ENCODE measurements at places on chromosomes 13 and 19. TPM values are rescaled to one million over a fixed set of nuclear protein-coding genes. Genes with fewer than 3 reads are reported as not detected.

Gene REEP6
- 14.5 TPM for polyA plus RNA-seq

- H3K27ac ChIP-seq = peak overlapping the region; percentile 30
- no peaks in the 10 kb centered on the region for H3K36me3 ChIP-seq
- no peak overlapping the region for H3K4me3 ChIP-seq
- no peaks in the 10 kb centered on the region for H3K4me1 ChIP-seq
- no peak for DNase-seq
Observed at GRCh38 chr13:50635504-50635903, 208.0 kb downstream of the DLEU7 start.

DNA sequence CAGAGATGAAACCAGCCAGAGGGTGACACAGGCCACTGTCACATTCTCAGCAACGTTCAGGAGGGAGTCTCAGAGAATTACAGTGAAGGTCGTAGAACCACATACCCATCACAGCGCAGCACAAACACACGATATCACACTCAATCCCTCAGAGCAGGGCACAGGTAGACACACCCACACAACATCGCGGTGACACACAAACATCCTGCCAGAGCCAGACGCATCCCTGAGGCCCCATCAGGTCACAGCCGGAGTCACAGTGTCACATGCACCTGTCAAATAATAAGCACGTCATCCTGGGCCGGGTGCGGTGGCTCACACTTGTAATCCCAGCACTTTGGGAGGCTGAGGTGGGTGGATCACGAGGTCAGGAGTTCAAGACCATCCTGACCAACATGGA, 17.5 kb downstream of the ELAVL3 start:
- H3K27me3 ChIP-seq = no peaks in the 10 kb centered on the region
- no peak for DNase-seq

Gene MAST3
- polyA plus RNA-seq = 24.7 TPM

DNA sequence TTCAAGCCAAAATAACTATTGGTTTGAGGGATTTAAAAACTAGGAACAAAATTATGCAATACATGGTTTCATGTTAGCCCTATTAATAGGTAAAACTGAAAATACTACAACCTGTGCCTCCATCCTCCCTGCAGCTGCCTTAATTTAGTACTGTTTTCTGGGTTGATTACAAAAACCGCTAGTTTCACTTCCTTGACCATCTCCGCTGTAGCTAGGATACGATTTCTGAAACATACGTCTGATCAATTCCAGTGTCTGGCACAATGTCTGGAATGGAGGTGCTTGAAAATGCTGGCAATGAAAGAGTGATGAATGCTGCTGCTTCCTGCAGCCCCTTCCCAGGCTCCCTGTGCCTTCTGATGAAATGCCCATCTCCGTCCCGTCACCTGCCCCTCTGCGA, 273.5 kb downstream of the SHISA2 start:
- H3K4me3 ChIP-seq = no peak overlapping the region
- no peaks in the 10 kb centered on the region for H3K4me1 ChIP-seq
- H3K27me3 ChIP-seq = no peaks in the 10 kb centered on the region

GRCh38 chr19:24098359-24098758, 11.4 kb downstream of the ZNF254 start:
- no peak overlapping the region for H3K4me3 ChIP-seq
- no peaks in the 10 kb centered on the region for H3K27me3 ChIP-seq
- no peaks in the 10 kb centered on the region for H3K36me3 ChIP-seq
- no peak for DNase-seq

DNA sequence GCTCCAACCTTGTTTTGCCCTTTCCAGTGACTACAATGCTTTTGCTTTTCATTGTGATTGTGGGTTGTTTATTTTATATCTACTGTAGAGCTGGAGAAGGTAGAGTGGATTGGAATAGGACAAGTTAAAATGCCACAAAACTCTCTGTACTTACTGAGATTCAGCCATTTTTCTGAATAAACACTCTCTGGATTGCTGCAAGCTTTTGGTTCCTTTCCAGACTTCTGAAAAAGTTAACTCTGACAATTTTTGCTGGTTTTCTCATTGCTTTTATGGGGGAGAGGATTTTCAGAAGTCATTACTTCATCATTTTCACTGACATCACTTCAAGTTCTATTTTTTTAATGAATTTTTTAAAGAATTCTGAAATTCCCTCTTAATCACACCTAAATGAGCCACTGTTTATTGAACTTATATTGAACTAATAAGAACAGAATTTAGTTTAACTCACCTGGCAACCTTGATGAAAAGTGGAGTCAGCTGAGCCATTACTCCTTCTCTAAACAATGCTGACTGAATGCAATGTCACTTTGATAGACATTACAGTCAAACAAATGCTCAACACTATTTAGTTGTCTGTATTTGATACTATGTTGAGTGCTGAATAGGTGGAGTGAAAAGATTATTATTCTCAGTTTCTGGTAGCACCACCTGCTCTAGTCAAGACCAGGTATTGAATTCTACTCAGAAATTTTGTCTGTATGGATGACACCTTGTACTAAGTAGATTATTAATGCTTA, 303.5 kb downstream of the DLEU7 start:
- no peak for DNase-seq
- H3K27ac ChIP-seq = no peak overlapping the region
- H3K36me3 ChIP-seq = no peaks in the 10 kb centered on the region

DNA sequence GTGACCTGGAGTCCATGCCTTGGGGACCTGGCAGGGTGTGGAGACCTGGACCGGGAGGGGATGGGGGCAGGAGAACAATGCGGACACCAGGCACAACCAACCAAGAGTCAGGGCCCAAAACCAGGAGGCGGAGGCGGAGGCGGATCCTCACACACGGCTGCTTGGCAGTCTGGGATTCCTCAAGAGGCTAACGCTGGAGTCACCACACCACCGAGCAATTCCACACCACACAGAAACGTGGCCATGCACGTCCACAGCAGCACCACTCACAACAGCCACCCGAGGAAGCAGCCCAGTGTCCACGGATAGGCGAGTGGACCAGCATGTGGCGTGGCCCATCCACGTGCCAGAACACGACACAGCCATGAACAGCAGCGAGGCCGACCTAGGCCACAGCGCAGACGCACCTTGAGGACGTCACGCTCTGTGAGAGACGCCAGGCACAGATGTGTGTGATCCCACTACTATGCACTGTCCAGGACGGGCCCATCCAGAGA, 17.7 kb downstream of the SBNO2 start:
- no peak overlapping the region for H3K4me3 ChIP-seq
- H3K4me1 ChIP-seq = no peaks in the 10 kb centered on the region

DNA sequence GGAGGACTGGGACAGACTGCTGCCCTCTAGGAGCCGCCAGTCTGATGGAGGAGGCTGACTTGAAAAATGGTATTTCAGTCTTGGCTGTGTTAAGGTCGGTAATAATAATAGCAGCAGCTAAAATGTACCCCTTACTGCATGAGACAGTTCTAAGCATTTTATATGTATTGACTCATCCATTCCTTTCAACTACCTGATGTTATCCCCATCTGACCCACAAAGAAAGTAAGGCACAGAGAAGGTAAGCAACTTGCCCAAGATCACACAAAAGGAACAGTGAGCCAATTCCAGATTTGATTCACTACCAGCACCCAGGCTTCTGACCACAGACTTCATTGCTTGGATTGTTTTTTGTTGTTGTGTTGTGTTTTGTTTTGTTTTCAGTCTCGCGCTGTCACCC, 4.0 kb downstream of the NCAN start:
- no peaks in the 10 kb centered on the region for H3K36me3 ChIP-seq
- no peak overlapping the region for H3K4me3 ChIP-seq
- DNase-seq = no peak
- no peak overlapping the region for H3K27ac ChIP-seq
- H3K4me1 ChIP-seq = no peaks in the 10 kb centered on the region

DNA sequence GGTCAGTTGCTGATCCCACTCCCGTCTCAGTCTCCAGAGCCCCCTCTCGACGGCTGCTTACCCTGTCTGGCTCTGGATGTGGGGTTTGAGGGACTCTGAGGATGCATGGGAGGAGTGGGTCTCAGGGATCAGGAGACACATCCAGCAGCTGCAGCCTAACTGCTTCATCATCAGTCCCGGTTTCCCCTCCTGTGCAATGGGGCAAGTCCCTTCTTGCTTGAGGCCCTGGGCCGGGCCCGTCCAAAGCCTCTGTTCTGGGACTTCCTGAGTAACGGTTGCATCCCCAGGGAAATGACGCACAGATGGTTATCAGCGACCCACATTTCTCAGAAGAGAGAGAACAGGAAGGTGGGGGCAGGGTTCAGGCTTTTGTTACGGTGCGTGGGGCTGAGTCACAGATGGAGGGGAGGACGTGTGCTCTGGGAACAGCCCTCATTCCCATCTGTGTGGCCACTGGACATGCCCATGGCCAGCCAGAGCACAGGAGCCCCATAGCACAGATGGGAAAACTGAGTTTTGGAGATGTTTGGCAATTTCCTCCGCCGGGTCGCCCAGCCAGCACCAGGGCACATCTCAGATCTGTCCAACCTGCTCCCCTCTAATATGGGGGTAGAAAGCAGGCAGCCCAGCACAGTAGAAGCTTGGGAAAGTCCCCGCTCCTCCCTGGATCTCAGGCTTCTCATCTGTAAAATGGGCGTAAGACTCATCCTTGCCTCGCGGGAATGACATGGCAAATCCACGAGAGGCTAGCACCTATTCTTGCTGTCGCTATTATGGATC, 19.3 kb downstream of the GNA15 start:
- no peak for DNase-seq
- H3K27me3 ChIP-seq = no peaks in the 10 kb centered on the region
- no peaks in the 10 kb centered on the region for H3K36me3 ChIP-seq
- H3K4me1 ChIP-seq = no peaks in the 10 kb centered on the region
- no peak overlapping the region for H3K4me3 ChIP-seq

GRCh38 chr13:43284162-43284561, 260.8 kb downstream of the DNAJC15 start:
- H3K36me3 ChIP-seq = no peaks in the 10 kb centered on the region
- H3K27me3 ChIP-seq = no peaks in the 10 kb centered on the region
- no peaks in the 10 kb centered on the region for H3K4me1 ChIP-seq
- no peak overlapping the region for H3K4me3 ChIP-seq
- no peak overlapping the region for H3K27ac ChIP-seq

GRCh38 chr19:29804493-29804892, 7.3 kb upstream of the CCNE1 start:
- peaks cover 4% of the 10 kb centered on the region for H3K4me1 ChIP-seq
- no peaks in the 10 kb centered on the region for H3K36me3 ChIP-seq
- H3K27me3 ChIP-seq = no peaks in the 10 kb centered on the region
- DNase-seq = no peak

DNA sequence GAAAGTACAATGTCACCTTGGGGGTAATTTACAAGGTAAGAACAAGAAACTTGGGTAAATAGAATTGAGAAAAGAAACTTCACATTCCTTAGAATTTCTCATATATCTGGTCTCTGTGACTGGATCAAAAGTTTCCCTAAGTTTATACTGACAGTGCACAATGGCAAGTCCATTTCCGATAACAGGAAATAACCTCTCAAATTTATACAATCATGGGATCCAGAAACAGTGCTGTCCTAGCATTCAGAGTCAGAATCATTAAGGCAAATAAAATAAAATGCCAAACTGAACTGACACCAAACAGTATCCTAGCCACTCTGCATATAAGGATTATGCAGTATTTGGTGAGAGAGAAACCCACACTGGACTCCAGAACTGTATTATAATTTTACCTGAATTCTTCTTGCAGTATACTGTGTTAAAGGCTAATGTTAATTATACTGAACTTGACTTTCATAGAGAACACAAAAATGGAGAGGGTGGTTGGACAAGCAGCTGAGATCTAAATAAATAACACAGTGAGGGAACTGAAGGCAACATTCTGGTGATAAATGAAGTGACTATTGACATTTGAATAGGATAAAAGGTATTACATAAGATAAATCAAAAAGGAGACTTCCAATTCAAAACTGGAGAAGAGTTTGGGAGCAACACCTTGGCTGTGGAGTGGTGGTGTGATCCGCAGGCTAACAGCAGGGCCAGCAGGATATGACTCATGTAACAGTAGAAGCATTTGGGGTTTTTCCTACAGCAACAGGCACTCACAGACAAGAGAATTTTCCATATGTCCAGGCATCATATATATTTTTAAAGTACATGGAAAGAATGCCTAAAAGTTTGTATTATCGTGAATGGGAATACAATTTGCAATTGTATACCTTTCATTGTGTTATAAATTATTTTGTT, 932.5 kb upstream of the MIR17HG start:
- no peaks in the 10 kb centered on the region for H3K27me3 ChIP-seq
- H3K4me1 ChIP-seq = no peaks in the 10 kb centered on the region
- no peak overlapping the region for H3K27ac ChIP-seq
- H3K36me3 ChIP-seq = no peaks in the 10 kb centered on the region

DNA sequence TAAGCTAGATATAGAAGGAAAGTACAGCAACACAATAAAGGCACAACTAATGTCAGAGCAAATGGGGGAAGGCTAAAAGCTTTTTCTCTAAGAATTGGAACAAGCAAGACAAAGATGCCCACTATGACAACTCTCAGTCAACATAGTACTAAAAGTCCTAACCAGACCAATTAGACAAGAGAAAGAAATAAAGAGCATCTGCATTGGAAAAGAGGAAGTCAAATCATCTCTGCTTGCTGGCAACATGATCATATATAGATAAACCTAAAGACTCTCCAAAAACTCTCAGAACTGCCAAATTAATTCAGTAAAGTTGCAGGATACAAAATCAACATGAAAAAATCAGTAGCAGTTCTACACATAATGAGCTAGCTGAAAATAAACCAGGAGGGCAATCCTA, 542.0 kb downstream of the DIAPH3 start:
- no peaks in the 10 kb centered on the region for H3K27me3 ChIP-seq
- no peak for DNase-seq
- no peak overlapping the region for H3K27ac ChIP-seq
- no peaks in the 10 kb centered on the region for H3K36me3 ChIP-seq

GRCh38 chr19:8245869-8246835, 37.0 kb downstream of the CERS4 start:
- peaks cover 5% of the 10 kb centered on the region for H3K4me1 ChIP-seq
- H3K36me3 ChIP-seq = no peaks in the 10 kb centered on the region

DNA sequence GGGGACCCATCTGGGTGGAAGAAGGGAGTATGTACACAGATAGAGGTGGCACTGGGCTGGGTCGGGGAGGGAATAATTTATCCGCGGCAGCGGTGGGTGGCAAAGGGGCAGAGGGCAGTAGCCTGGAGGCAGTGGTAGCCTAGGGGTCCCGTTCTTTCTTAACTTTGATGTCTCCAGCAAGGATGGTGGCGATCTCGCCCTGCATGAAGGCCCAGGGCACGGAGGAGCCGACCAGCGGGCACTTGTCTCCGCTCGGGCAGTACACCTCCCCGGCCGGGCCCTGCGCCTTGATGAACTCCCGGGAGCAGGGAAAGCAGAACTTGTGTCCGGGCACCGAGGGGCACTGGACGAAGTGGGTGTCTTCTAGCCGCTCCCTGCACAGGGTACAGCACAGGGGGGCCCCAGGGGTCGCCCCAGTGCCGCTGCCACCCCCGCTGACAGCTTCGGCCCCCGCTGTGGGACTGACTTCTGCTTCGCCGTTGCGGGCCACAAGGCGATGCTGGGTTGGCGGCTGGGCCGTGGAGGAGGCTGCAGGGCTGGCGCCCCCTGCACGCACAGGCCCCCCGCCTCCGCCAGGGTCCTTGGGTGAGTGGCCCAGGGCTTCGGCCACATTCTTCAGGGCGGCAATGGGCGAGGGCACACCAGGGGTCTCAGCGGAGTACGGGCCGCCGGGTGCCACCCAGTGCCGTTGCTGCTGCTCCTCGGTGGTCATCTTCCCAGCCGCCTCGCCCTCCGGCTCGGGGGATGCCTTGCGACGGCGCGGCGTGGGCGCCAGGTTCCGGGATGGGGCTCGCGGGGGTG, 1.9 kb downstream of the IRF2BP1 start:
- H3K4me1 ChIP-seq = peaks cover 26% of the 10 kb centered on the region
- DNase-seq = peak; percentile 54
- H3K27ac ChIP-seq = peak overlapping the region; percentile 73
- H3K27me3 ChIP-seq = no peaks in the 10 kb centered on the region
